CD4-positive, alpha-beta T cell (primary cell): ENCODE measurements at places on chromosomes 1 and 21.

DNA sequence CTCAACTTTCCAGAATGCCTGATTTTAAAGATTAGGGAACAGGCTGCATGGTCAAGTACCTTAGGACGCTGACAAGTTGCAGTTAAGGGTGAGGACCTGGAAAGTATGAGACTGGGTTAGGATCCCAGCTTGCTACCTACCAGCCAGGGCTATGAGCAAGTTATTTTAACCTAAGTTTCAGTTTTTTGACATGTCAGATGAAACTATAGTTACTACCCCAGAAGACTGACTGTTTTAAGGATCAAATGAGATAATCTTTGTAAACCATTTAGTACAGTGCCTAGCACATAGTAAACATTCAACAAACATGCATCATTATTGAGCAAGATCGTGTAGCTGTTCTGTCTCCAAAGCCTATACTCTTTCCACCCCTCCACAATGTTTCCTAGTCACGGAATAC lies 14.4 kb downstream of the THEMIS2 start:
- DNase-seq, result no peak

DNA sequence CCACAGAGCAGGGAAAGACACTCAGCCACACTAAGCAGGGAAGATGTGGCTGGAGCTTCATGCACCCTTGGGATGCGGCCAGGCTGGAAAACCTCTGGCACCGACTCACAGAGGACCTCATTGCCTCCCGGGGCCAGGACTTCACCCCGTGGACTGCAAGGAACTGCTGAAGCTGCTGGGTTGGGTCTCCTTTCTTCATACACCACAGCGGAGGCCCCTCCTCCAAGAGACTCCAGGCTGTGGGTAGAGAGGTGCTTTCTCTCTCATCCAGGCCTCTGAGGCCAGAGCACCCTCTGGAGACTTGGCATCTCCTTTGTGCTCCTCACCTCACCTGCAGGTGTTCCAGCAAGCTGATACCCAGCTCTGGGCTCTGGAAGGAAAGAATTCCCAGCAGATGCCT lies 76.0 kb upstream of the EDN2 start:
- DNase-seq, result no peak

- peak; percentile 58 for DNase-seq
These were observed 9.5 kb downstream of the ZBTB7B start for GRCh38 chr1:155012026-155012546.

- DNase-seq, result no peak
These were observed 904 bp upstream of the FHL3 start for GRCh38 chr1:38006008-38006828.

DNA sequence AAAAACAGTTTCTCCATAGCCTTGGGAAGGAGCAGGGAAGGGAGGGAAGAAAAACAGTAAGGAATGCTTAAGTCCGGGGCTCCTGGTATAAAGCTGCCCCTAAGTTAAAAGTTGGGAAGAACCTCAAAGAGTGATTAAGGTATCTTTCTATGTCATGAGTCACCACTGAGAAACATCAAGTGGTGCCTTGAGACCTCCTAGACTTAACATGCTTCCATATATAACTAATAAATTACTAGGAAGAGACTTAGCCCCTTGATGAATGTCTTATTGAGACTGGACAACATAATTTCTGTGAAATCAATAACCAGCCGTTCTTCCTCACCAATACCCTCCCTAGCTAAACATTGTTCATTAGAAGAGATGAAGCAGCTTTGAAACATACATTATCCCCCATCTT lies 121.8 kb upstream of the SLC44A3 start:
- no peak for DNase-seq

DNA sequence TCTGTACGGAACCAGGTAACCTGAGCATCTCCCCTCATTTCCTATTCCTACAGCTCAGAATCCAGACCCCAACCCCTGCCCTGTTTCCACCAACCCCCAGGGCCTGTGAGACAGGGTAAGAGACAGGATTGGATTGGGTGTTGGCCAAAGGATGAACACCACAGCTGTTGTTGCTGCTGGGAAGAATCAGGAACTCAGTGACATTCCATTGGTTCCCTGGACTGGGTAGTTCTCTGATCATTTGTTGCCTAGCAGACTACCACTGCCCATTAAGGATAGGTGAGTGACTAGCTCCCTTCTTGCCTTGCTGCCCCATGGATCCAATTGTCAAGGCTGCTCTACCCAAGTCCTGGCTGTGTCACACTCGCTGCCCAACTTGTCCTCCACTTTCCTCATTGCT lies 10.0 kb downstream of the NCSTN start:
- no peak for DNase-seq

GRCh38 chr21:14466715-14467114 lies 79.4 kb downstream of the SAMSN1 start:
- DNase-seq, result no peak

DNA sequence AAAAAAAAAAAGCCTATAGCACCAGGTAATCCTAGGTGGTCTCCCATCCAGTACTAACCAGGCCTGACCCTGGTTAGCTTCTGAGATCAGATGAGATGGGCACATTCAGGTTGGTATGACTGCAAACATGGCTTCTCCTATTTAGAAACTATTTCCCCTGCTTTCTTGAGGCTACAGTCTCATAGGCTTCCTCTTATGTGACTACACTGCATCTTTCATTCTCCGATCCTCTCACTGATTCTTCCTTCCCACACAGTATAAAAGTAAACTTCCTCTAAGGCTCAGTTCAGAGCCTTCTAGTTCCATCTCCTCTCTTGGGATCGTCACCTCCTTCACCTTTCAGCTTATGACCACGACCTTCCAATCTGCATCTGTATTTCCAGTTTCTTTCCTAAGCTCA lies 30.4 kb upstream of the RNF2 start:
- DNase-seq, result no peak

- DNase-seq, result no peak
These were observed 79.3 kb upstream of the COL24A1 start for GRCh38 chr1:86235852-86236251.
